SJSA1 (cell line): ENCODE measurements at places on chromosomes 1 and 21. TPM values are rescaled to one million over a fixed set of nuclear protein-coding genes. Genes with fewer than 3 reads are reported as not detected.
A peak's percentile ranks its signal among the peaks of the same experiment; 100 is the strongest.

GRCh38 chr1:184002071-184002470 lies 35.5 kb downstream of the COLGALT2 start:
- peak; percentile 80 for DNase-seq

DNA sequence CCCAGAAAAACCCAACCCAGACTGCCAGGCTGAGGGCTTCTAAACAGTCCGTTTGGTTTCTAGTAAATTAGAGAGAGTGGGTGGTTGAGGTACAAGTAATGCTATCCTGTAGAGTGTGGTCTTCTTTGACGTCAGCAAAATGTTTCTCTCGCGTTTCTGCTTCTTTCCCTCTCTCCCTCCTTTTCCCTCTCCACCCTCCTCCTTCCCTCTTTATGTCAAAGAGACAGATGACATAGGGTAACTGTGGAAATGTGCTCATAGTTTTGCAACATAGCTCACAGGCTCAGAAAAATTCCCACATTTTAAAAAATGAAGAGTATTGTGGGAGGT lies 158.3 kb downstream of the TOMM20 start:
- no peak for DNase-seq

- no peak for DNase-seq
Measured at GRCh38 chr1:6796095-6796494, 10.8 kb downstream of the CAMTA1 start.

GRCh38 chr1:246029616-246030015 lies 477.5 kb downstream of the SMYD3 start:
- DNase-seq: no peak

DNA sequence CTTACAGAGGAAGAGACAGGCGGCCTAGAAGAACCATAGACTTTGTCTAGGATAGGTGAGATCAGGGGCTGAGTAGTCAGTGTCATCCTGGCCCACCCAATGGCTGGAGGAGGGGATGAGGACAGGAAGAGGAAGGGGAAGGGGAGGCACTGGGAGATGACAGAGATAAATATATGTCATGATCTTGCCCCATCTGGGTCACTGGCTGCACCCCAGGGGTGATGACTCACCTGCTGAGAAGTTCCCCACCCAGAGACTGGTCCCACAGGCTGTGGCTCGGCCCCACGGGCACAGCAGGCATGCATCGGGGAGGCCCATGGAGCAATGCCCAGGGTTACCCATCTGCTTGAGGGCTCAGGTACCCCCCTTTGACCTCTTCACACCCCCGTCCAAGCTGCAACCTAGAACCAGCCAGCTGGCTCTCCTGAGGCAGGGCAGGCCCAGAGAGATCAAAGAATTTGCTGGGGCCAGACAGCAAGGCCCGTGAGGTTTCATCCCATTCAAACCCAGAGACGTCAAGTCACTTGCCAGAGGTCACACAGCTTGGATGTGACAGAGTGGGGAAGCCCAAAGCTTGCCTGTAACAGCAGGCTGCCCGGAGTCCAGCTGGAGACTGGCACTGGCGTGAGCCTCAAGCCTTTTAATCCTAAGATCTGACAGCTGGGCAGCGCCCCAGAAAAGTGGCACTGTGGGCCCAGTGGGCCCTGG lies 34.7 kb upstream of the CASZ1 start:
- no peak for DNase-seq

DMBX1 gene
- not detected in 2 replicates for total RNA-seq

DNA sequence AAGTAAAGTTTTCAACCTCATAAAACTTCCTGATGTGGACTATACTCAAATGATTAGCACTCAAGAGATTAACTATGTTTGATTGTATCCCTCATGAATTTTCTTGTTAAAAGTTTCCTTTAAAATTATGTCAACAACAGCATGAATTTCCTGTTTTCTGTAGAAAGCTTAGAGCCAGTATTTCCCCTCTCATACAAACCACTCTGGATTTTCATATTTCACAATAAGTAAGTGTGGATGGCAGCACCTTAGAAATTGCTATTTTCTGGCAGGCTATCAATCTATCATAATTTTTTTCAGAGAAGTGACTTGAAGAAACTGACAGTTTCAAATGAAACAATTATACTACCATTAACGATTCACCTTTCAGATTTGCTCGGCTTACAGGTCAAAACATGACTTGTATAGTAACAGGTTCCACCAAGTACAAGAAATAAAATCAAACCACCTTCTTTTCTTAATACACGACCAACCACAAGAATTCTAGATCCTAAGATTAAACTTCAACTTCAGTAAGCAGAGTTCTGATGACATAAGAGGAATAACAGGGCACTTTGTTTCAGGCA lies 20.8 kb downstream of the ELK4 start:
- DNase-seq: no peak

RGS8 gene
- total RNA-seq: 0.37 TPM in 1 of 2 replicates, not detected in the other

TSTD1 gene
- total RNA-seq: 3.1 TPM in 1 of 2 replicates, not detected in the other

DNA sequence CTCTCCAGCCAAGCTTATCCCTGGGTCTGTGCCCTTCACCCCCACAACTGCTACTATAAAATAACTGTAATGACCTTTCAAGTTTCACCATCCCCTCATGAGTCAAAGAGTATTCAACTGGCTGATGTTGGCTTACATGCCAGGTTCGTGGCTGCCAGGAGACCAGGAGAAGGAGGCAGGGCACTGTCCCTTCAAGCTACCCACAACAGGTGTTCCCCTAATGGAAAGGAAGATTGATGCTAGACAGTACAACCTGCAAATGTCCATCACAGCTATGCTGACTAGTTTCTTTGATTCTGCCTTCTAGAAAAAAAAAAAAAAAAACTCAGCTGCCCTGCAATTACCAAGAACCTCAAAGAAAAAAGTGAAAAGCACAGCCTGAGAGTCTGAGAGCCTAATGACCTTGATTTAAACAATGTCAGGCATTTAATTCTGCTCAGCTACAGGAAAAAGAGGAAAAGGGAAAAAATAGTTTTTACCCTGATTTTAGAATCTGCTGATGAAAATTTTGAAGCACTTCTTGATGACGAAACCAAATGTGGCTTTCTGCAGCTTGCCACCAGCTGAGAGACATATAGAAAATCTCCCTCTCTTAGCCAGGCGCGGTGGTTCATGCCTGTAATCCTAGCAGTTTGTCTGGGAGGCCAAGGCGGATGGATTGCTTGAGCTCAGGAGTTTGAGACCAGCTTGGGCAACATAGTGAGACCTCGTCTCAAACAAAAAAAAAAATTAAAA lies 82.7 kb upstream of the ROR1 start:
- no peak for DNase-seq

- no peak for DNase-seq
Measured at GRCh38 chr1:24203404-24203803, 16.3 kb upstream of the IFNLR1 start.

- DNase-seq: peak; percentile 53
Measured at GRCh38 chr1:64019818-64020217, 183.6 kb upstream of the UBE2U start.

- DNase-seq: no peak
Measured at GRCh38 chr1:224524679-224525078, 90.1 kb upstream of the WDR26 start.

- no peak for DNase-seq
Measured at GRCh38 chr1:20215716-20216115, 29.4 kb upstream of the PLA2G2C start.
